ENCODE measurements at places on chromosomes 7 and 10.

- DNase-seq = no peak
Measured at GRCh38 chr7:44671069-44671468, 64.6 kb downstream of the OGDH start.

- no peak for DNase-seq
Measured at GRCh38 chr10:23918090-23918723, 290.7 kb upstream of the KIAA1217 start.

DNA sequence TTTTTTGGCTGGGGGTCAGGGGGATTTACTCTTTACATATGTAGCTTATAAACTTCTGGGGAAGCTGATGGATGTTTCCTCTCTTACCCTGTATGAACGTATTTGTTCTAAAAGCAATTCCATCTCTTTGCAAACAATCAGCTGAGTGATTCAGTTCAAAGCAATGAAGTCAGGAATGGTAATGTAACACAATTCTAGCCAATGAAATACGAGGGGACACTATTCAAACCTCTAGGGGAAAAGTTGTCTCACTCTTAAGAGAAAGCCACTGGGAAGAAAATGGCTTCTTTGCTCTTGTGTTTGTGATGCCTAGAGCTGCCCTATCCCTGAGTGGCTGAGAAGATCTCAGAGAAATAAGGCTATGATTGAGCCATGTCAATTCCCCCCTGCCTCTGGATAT is 134.8 kb upstream of the SEMA3C start:
- no peak for DNase-seq

- DNase-seq = no peak
Measured at GRCh38 chr7:77184463-77184862, 15.2 kb downstream of the FGL2 start.

- DNase-seq = no peak
Measured at GRCh38 chr7:158010961-158011693, 576.5 kb downstream of the PTPRN2 start.

DNA sequence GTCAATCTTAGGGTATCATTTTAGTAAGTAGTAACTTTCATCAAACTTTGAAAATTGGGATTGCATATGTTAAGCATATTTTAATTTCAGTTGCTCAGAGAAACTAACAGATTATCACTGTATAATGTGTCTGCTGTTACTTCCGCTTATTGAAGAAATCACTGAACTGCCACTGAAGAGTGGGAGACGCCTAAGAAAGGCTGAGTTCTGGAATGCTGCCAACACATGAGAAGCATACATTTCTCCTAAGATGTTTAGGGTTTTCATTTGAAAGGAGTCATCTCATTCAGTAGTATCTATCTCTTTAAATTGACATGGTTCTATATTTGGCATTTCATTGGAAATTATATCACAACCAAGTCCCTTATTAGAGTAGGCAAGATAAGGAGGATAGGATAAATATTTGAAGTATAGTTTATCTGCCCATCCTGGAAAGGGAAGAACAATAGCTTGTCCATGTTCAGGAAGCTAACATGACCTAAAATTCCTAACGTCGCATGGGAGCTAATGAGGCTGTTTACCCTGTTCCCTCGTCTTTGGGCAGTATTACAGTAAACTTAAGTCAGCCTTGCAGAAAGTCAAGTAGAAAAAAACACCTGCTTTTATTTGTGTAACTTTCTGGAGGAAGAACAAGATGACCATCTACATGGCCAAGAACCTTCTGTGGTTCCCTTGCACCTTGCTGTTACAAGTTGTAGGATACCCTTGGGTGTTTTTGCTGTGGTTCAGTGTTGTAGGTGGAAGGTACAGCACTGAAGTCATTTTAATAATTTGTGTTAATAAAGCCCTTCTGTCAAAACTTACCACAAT is 67.3 kb downstream of the NHLRC2 start:
- no peak for DNase-seq

GRCh38 chr7:31892099-31892829 is 177.9 kb downstream of the PDE1C start:
- no peak for DNase-seq

- DNase-seq = no peak
Measured at GRCh38 chr10:51744235-51745000, 45.0 kb upstream of the CSTF2T start.

DNA sequence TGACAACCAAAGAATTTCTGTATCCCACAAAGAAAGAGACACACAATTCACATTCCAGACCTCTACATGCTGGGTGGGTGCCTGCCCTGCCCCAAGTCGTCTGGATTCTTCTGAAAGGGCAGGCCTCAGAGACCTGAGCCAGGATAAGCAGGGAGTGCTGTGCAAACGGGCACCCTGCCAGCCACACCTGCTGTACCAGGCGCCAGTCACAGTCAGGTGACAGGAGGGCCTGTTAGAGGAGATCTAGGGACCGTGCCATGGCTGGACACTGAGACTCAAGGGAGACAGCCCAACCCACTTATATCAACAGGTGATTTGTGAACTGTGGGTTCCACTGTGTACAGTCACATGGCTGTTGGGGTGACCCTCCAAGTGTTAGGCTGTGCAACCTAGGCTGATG is 103.1 kb upstream of the AFAP1L2 start:
- DNase-seq = no peak

GRCh38 chr7:51263631-51264484 is 52.8 kb downstream of the COBL start:
- DNase-seq = no peak

Data from stimulated activated CD8-positive, alpha-beta memory T cell treated with anti-CD3 and anti-CD28 coated beads, Interleukin-7, amount 100 ng/mL, for 1 hour (primary cell).